ENCODE measurements at places on chromosomes 12 and 14.

GRCh38 chr12:168763-169525 is 45.0 kb downstream of the SLC6A12 start:
- DNase-seq: no peak

GRCh38 chr12:109744986-109745942 is 31.6 kb downstream of the FAM222A start:
- no peak for DNase-seq

- no peak for DNase-seq
Measured at GRCh38 chr12:3313066-3313465, 177.9 kb upstream of the PRMT8 start.

- no peak for DNase-seq
Measured at GRCh38 chr14:100652744-100653143, 65.5 kb upstream of the BEGAIN start.

- no peak for DNase-seq
Measured at GRCh38 chr14:78253986-78254385, 83.8 kb downstream of the NRXN3 start.

GRCh38 chr12:108694812-108695278 is 36.5 kb downstream of the CORO1C start:
- no peak for DNase-seq

- DNase-seq: no peak
Measured at GRCh38 chr12:89977405-89978085, 268.9 kb upstream of the ATP2B1 start.

- DNase-seq: no peak
Measured at GRCh38 chr12:94272280-94272679, 123.9 kb downstream of the PLXNC1 start.

DNA sequence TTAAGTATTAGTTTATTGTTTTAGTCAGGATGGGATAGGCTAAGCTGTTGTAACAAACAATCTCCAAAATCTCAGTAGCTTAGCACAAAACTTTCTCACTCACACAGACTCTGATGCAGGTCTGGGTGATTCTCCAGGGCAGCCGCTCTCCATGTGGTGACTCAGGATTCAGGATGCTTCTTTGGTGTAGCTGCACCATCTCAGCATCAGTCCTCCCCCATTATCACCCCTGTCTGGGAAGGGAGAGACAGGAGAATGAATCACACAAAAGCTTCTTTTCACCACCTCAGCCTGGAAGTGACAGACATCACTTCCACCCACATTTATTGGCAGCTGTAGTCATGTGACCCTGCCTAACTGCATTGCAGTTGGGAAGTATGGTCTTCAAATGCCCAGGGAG is 142.3 kb downstream of the DICER1 start:
- no peak for DNase-seq

DNA sequence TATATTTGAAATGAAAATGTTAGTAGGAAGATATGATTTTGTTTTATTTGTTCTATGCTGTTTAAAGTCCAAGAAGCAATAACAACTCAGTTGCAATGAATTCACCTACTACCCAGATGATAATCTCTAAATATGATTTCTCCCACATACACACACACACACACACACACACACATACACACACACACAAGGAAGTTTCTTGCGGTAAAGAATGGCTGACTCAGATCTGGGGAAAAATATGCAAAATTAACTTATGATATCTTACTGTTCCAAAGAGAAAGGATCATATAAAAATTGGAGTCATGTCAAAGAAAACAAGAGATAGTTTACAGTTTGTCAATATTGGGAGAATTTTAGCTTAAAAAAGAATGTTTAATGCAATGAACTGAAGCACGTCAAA is 456.7 kb downstream of the SLC16A7 start:
- no peak for DNase-seq

DNA sequence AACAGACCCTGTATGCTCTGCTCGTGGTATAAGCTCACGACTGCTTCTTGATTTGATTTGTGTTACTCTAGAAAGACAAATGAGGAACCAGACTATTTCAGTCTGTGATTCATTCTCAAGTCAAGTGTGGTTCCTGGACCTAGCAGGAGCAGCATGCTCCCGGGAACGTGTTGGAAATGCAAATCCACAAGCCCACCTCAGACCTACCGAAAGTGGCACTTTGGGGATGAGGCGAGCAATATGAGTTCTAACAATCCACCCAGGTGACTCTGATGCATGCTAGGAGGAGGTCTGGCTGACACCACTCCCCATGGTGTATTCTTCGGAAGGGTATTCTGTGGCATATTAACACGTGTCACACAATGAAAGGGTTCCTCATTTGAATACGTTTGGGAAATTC is 59.5 kb upstream of the TMX1 start:
- DNase-seq: no peak

DNA sequence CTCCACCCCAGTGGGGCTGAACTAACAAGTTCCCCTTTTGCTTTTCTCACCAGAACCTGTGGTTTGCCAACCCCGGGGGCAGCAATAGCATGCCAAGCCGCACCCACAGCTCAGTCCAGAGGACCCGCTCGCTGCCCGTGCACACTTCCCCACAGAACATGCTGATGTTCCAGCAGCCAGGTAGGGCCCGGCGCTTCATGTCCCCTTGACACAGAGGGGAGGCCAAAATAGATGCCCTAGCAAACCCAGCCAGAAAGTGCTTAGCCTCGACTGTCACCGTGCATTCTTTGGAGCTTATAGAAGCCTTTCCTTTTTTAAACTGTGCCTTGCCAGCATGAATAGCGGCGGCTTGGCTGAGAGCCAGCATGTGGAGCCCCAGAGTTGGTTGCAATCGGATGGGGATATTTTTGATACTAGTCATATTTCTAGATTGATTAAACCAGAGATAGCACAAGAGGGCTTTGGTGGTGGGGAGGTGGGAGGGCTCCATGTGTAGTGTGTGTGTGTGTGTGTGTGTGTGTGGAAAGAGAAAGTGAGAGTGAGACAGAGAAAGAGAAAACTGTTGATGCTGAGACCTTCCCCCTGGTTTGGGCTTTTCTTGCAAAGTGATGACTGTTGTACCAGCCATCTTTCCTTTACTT is 126.1 kb downstream of the GCH1 start:
- DNase-seq: no peak

DNA sequence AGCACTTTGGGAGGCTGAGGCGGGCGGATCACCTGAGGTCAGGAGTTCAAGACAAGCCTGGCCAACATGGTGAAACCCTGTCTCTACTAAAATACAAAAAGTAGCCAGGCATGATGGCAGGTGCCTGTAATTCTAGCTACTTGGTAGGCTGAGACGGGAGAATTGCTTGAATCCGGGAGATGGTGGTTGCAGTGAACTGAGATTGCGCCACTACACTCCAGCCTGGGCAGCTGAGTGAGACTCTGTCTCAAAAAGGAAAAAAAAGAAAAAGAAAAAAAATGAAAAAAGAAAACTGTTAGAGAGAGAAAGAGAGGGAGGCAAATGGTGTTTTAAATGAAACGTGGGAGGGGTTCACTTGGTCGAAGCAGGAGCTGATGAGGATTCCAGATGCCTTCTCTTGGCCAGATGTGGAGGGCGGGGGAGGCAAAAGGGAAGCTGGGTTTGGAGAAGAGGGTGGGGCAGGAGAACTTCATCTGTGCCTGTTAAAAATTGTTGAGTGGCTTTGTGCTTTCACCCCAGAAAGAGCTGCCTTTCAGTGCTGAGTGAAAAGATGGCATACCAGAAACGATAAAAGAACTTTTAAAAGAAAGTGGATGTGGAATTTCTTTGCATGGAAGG is 1.1 kb downstream of the EMP1 start:
- DNase-seq: no peak

DNA sequence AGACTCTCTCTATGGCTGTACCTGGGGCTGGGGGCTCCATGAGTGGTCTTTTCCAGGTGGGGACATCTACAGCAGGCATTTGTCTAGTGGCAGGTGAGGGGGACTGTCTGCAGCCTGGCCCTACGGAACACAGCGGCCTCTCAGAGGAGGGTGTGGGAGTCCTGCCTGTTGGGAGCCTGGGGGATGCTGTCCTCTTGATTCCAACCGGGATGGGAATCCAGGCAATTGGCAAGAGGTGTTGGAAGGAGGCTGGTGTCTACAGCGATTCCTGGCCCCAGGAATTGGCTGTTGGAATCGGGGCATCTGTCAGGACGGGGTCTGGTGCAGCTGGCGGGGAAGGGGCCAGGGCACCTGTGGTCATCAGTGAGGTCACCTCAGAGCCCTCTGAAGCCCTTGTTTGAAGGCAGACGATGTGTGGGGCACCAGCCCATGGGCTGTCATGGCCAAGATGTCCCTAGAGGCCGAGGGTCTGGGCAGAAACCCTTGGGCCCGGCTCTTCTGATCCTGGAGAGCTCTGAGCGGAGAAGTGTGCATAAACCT is 386.3 kb downstream of the TMEM121 start:
- no peak for DNase-seq

DNA sequence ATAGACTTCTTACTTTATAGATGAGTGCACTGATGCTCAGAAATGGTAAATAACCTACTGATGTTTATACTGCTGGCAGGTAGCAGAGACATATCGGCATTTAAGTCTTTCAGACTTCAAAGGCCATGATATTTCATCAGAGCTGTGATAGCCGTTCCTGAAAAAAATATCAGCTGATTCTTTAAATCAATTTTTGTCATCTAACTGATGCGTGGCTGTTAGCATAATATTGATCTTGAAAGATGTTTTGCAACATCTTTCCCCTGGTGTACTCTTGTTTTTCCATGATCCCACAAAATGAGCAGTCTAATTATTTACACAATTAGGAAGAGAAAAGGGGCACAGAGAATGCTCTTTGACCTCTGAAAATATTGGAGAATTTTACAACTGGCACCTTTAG is 1.6 kb upstream of the SLCO1B1 start:
- DNase-seq: no peak

GRCh38 chr14:104309657-104310369 is 171.4 kb downstream of the KIF26A start:
- DNase-seq: no peak

DNA sequence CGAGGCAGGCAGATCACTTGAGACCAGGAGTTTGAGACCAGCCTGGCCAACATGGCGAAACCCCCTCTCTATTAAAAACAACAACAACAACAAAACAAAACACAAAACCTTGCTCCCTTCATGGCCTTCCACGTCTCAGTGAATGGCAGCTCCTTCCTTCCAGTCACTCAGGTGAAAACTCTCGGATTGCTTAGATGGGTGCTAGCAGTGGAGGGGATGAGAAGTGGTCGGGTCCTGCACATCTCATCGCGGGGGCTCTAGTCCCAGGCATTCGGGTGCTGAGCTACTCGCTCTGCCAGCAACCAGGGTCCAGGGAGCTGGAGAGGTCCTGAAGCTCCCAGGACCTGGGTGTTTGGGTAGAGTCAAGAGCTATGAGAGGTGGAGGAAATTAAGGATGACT is 7.7 kb downstream of the SLC6A13 start:
- DNase-seq: no peak

DNA sequence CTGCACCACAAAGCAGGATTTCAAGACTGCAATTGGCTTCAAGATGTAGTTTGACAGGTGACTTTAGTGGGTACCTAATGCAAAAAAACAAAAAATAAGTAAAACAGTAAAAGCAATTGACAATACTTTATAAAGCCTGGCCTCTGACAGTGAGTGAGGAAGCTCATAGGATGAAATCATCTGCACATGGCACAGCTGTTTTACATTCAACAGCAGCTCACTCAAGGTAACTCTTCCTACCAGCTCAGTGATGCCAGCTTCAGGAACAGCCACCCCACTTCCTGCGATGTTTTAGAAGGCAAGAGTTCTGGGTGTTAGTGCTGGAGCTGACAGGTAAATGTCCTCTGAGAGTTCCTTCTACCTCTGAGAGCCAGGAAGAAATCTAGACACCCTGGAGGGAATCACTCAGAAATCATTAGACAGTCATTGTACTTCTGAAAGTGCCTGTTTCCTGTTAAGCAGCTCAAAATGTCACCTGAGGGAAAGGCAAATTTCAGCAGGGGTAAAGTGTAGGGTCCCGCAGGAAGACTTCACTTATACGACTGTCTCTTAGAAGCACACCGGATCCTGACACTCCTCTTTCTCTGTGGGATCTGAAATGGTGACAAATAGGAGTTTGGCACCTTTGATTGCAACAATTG is 99.9 kb downstream of the FOXN3 start:
- DNase-seq: no peak

DNA sequence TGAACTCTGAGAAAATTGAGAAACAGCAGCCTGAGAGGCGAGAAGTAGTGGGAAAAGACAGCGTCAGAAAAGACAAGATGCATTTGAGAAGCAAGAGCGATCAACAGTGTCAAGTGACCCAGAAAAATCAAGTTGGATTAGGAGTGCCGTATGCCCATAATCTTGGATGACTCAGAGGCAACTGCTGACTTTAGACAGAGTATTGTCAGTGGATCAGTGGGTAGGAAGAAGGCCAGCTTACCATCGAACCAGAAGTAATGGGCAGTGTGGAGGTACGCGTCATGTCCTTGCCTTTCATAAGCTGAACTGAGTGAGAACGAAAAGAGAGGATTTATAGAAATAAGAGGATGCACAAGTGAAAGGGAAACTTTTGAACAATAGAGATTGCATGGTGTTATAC is 151.0 kb upstream of the NAV3 start:
- no peak for DNase-seq

DNA sequence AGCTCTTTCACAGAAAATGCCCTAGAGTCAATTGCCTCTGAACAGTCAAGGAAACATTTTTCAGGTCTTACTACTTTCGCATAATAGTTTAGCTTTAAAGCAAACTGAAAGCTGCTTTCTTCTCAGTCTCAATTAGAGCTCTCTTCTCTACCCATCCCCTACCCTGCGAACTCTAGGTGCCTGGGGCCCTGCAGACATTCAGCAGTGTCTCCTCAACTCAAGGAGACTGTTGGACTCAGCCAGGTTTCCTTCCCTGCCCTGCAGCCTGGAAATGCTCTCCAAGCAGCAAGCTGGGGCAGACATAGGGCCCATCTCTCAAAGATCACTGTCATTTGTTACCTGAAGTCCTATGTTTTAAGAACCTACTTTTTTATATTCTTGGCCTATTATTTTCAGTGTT is 312.5 kb upstream of the PRICKLE1 start:
- no peak for DNase-seq

DNA sequence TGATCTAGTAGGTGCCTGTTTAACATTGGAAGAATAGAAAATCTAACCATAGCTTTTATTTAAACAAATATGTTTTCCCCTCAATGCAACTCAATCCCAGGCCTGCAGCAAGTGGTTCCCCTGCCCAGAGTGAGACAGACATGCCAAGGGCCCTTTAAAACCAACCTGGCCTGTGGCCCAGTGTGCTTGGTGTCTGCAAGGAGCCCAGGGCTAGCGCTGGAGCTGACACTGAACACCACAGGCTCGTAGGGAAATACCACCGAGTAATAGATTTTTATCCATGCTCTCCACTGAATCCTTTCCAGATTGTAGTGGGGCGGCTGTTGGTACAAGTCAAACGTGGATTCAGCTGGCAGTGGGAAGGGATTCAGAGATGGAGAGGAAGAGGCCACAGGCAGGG is 95.6 kb upstream of the NRXN3 start:
- no peak for DNase-seq

- DNase-seq: no peak
Measured at GRCh38 chr14:52919971-52920370, 30.9 kb downstream of the FERMT2 start.

DNA sequence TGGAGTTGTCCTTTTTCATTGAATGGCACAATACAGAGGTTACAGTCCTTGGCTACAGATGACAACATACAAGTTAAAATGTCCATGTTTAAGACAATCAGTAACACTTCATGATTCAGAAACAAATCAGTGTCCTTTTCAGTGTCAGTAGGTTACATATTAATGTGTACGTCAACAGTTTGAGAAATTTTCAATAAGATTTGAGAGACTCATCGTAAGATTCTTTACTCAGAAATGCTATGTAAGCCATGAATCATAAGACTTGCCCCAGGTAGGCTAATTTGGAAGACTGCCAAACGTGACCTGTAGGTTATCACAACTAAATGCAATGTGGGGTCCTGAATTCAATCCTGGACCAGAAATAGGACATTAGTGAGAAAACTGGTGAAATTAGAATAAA is 3.5 kb downstream of the RDH12 start:
- DNase-seq: no peak

Data from right renal cortex interstitium (tissue), 3 donors.